SK-N-MC (cell line): ENCODE measurements at places on chromosomes 3 and 15.

DNA sequence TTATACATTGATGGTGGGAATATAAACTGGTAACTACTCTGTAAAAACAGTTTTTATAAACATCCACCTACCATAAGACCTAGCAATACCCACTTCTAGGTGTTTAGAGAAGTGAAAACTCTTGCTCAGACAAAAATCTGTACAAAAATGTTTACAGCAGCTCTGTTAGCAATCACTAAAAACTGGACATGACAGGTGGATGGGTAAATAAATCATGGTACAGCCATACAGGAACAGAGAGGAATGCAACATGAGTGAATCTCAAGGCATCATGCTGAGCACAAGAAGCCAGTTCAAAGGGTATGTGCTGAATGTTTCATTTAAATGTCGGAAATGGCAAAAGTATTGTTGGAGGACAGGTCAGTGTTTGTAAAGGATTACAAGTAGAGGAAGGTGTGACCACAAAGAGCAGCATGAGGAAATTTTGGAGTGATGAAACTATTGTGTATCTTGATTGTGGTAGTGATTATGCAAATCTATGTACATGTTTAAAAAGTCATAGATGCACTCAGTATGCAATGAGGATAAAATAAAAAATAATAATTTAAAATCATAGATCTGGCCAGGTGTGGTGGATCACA lies 2.8 kb upstream of the RNU5A-1 start:
- no peak for DNase-seq

GRCh38 chr3:55795296-55795695 lies 308.2 kb upstream of the WNT5A start:
- no peak for DNase-seq

- DNase-seq, result no peak
These were observed 9.8 kb downstream of the P2RY14 start for GRCh38 chr3:151268267-151269235.

DNA sequence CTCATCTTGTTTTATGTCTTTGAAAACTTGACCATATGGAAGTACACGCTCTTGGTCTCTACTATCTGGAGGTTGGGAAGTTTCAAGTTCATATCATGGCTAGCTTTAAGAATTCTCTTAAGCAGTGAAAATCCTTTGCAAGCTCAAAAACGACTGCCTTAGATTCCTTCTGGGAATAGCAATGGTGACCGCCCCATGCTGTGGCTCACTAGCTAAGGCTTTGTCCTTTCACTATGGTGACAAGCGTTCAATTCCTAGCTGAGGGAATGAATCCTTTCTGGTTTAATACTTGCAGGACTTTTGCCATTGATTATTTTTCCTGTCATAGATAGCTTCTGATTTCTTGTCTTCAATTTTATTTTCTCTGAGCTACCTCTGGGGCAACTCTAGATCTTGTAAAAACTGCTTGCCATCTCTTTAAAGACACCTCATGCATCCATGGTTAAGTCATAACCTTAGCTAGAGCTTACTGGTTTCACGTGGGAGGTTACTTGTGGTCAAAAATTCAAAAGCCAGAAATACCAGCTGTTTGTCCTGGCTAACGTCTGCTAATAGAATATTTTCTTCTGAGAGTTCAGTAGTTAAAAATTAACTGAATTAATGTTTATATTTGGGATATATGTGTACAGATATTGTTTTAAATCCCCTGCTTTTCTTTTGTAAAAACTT lies 673.4 kb upstream of the CBLB start:
- no peak for DNase-seq

- no peak for DNase-seq
These were observed 348.8 kb upstream of the ZNF717 start for GRCh38 chr3:76134166-76134565.

- DNase-seq, result no peak
These were observed 43.9 kb downstream of the TLE3 start for GRCh38 chr15:70053716-70054229.

GRCh38 chr15:93150910-93151881 lies 62.2 kb upstream of the RGMA start:
- DNase-seq, result no peak

- no peak for DNase-seq
These were observed 829 bp downstream of the RNF7 start for GRCh38 chr3:141738891-141739363.

GRCh38 chr3:46399557-46399956 lies 7.3 kb downstream of the CCR5AS start:
- no peak for DNase-seq

DNA sequence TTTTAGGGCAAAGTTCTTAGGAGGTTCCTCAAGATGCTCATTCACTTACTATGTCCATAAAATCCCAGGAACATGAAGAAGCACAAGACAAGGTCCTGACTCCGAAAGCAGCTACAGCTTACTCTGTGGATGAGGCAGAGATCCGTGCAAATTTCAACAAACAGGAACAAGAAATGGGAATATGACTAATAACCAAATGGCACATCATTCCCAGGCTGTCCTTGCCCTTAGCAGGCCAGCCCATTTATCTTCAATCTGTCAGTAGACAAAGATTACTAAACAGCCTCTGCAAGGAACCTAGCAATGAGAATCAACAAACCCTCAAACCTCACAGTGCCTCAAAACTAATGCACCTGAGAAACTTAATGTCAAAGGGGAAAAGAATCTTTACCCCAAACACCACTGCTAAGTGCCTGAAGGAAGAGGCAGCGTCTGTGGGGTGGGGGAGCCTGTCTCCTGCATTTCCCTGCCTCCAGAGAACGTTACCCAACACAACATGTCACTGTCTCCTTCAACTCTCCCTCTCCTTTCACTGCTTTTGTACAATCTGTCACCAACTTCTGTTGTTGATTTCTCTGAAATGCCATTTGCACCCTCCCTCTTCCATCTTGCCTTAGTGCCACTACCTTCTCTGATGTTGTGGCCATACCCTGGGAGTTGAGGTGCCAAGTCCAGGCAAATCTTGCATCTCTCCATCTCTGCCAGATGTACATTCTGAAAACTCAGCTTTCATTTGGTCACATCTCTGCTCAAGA lies 4.8 kb downstream of the TNFAIP8L3 start:
- DNase-seq, result no peak

DNA sequence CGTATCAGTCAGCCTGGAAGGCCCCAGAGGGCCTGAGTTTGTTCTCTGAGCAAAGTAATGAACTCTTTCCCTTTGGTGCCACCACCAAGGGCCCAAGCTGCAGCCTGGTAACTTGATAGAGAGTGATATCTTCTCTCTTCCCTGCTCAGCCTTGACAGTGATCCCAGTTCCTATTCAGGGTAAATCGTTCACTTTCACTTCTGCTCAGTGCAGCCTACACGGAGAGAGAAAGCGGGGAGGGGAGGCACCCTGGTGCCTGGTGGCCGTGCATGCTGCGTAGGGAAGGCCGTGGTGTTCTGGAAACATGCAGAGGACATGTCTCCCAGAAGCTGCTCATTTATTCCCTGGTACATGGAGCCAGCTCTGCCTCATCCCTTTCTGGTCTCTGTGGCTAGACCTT lies 54.9 kb downstream of the KIF9 start:
- no peak for DNase-seq

- no peak for DNase-seq
These were observed 2.4 kb upstream of the ADGRG7 start for GRCh38 chr3:100606894-100607512.

- DNase-seq, result no peak
These were observed 64.5 kb downstream of the NEDD4 start for GRCh38 chr15:55928955-55929354.

DNA sequence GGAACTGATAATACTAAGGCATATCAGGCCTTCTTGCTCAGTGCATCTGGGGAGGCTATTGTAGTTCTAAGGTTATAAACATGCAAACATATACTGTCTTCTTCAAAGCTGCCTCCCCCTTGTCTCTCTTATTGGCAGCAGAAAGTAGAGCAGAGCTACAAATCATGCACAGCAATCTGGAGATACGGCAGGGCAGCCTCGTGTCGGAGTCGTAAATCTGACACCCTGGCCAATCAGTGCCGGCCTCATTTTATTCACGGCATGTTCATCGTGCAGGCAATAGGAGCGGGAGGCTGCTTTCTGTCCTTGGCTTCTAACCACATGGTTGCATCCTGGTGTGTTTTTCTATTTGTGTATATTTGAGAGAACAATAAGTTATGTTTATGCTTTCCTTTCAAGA lies 300.2 kb upstream of the CNTN6 start:
- no peak for DNase-seq

- DNase-seq, result no peak
These were observed 732.3 kb downstream of the TUSC7 start for GRCh38 chr3:117441851-117442250.

DNA sequence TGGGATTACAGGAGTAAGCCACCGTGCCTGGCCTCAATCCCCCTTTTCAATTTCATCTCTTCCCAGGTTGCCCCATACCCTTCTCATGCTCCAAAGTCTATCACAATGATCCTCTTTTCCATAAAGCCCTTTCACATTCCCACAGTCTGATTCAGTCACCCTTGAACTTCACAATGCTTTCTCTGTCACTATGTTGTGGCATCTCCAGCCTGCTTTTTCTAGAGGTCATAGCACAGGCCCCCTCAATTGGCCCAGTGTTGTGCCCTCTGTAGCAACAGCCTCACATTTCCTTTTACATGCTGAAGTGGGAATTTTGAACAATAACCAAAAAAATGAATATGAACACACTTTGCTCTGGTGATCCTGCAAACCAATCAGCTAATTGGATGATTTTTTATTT lies 21.5 kb downstream of the DRD3 start:
- no peak for DNase-seq

DNA sequence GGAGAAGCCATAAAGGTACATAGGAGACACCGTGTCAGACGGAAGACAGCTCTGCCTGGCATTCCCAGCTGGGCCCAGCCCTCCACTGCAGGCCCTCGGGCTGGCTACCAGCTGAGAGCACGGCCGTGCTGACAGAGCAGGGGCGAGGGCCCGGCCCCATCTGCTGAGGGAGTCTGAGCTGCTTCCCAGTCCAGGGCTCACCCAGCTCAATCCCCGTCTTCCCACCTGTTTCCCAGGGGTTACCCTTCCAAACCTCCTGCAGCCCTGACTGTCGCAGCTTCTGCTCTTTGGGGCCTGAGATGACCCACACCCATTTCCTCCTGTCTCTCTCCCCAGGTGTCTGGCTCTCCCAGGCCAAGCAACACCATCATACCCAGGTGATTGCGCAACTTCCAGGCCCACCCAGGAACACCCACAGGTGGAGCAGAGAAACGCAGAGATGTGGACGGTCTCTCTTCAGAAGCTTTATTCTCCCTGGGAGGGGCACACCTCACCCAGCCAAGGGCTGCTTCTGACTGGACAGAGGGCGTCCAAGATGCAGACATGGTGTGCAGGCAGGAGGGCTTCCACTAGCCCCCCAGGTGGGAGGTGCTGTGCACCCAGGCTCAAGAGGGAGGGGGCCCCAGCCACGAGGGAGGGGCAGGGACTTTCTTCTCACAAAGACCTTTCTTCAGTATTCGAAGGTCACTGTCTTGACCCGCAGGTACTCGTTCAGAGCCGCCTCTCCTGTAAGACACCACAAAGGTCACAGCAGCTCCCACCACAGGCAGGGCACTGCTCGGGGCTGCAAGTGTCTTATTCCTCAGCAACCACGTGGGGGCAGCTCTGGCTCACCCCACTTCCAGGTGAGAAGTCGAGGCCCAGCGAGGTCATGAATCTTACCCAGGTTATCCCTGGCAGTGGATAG lies 19.4 kb upstream of the SLC41A3 start:
- DNase-seq, result no peak

DNA sequence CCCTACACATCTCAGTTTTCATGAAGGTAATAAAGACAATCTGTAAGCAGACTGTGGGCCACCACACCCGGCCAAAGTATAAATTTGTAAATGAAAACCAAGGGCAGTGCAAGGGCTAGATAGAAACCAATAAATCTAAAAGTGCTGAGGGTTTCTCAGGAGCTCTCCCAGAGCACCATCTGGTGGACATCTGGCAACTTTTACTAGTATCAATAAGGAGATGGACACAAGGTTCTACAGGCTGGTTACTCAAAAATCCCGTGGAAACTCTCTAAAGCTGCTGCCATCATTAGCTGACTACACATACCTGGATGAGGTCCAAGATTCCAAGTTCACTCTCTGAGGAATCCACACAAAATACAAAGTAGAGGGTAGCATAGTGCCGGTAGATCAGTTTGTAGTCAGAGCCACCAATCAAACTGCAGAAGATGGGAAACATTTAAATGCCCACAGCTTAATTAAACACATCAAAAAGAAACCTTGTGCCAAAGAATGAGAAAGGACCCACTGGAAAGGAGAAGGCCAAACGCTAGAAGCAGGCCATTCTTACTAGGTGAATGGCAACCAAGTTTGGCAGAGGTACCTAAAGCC lies 5.5 kb downstream of the AP3S2 start:
- DNase-seq, result no peak

- DNase-seq, result no peak
These were observed 63.2 kb downstream of the ILDR1 start for GRCh38 chr3:121958801-121959200.

DNA sequence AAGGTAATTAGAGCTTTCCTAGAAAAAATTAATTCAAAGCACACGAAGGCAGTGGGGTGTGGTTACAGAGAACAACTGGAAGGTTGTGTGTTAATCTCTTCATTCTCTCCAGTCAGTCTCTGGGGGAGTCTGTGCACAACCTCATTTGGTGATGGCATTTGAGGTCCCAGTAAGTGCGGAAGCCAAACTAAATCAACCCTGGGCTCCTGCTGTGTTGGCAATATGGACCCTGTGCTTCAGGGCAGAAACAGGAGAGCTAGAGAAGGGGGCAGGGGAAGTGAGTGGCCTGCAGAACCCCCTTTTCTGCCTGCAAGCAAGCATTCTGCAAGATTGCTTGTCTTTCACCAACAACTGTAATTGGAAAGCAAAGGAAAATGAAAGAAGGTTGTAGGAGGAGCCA lies 195.9 kb upstream of the ST8SIA2 start:
- DNase-seq, result peak; percentile 56

- DNase-seq, result no peak
These were observed 9.9 kb upstream of the COMMD4 start for GRCh38 chr15:75325922-75326321.

GRCh38 chr3:138072796-138073195 lies 42.6 kb downstream of the DZIP1L start:
- DNase-seq, result no peak

DNA sequence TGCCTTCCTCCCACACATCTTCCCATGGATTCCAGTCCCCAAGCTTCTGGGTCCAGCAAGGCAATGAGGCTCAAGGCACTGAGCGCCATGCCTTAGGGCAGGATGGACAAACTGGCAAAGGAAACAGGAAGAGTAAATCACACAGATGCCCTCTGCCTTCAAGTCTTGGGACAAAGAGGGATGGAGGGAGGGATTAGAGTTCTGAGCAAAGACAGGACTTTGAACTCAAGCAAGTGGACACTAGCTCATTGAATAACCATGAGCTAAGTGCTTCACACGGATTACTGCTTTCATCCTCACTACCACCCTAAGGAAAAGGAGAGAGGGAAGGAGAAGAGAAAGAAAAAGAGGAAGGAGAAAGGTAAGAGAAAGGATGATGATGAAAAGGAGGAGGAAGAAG lies 7.6 kb upstream of the THBS1 start:
- DNase-seq, result no peak
